Activated naive CD4-positive, alpha-beta T cell treated with anti-CD3 and anti-CD28 coated beads, Interleukin-2, amount 50 U/mL, for 72 hours (primary cell): ENCODE measurements at places on chromosomes 5 and 9. TPM values are rescaled to one million over a fixed set of nuclear protein-coding genes. Genes with fewer than 3 reads are reported as not detected.

- no peak for DNase-seq
Measured at GRCh38 chr5:111869681-111870080, 112.7 kb upstream of the NREP start.

Gene SPINK4
- total RNA-seq: not detected

Gene HINT2
- total RNA-seq: 27.2 TPM

Gene GOLGA1
- total RNA-seq: 22.5 TPM
